ENCODE measurements at places on chromosomes 12 and 14.

GRCh38 chr14:106657460-106657859 lies 1131.1 kb downstream of the TMEM121 start:
- peak; percentile 63 for DNase-seq

GRCh38 chr14:33986804-33987203 lies 35.9 kb upstream of the EGLN3 start:
- no peak for DNase-seq

- no peak for DNase-seq
Observed at GRCh38 chr12:124581307-124582107, 14.1 kb upstream of the NCOR2 start.

DNA sequence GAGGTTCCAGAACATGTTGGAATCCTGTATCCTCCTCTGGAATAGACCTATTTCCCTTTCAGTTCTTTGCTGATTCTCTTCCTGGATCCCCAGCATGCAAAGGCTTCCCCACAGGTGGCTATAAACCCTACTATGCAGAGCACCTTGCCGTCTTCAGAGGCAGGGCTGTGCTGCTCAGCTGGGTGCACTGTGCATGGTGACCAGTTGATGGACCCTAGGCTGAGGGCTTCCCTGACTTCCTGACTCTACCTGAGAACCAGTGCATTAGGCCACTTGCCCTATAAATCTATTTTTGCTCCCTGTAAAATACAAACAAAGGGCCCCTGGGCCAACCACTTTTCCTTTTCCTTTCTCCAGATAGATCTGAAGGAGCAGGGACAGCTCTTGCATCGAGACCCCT lies 14.1 kb downstream of the ZNF219 start:
- no peak for DNase-seq

GRCh38 chr12:98418357-98419075 lies 96.9 kb upstream of the TMPO start:
- DNase-seq: no peak

DNA sequence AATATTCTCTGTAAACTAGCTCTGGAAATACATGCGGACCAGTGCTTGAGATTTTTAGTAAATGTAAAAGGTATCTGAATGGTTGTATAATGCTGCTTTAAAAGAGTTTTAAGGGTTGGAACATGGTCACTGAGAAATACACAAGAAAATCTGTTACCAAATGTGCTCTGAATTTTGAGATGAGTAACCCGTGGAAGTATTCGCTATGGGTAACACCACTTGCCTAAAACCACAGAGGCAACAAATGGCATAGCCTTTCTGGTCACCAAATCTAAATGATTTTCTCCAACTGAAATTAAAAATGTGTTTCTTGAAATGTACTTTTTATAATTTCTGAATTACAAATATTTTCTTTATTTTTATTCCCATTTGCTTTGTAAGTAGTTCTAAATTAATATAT lies 745.7 kb downstream of the DIO2 start:
- DNase-seq: no peak

GRCh38 chr12:99343960-99344359 lies 303.6 kb upstream of the GARIN6 start:
- DNase-seq: no peak

DNA sequence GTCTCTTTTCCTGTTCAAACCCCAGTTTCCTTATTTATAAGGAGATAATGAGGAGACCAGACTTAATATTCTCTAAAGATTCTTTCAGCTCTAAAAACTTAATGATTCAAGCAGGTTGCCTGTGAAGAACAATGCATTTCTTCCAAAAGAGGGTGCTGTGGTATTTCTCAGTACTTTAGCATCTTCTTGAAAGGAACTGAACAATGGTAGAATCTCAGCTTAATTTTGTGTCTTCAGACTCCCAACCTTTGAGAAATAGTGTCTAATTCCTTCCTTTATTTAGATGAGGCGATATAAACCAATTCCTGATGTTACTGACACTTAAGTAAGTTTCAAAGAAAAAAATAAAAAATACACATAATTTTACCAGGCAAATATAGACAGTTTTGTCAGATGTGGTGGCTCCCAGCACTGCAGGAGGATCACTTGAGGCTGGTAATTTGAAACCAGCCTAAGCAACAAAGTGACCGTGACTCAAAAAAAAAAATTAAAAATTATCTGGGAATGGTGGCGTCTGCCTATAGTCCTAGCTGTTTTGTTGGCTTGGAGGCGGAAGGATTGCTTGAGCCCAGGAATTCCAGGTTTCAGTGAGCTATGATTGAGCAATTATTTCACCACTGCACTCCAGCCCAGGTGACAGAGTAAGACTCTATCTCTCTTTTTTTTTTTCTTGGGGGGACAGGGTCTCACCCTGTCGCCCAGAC lies 76.9 kb upstream of the PSMA6 start:
- DNase-seq: peak; percentile 51

DNA sequence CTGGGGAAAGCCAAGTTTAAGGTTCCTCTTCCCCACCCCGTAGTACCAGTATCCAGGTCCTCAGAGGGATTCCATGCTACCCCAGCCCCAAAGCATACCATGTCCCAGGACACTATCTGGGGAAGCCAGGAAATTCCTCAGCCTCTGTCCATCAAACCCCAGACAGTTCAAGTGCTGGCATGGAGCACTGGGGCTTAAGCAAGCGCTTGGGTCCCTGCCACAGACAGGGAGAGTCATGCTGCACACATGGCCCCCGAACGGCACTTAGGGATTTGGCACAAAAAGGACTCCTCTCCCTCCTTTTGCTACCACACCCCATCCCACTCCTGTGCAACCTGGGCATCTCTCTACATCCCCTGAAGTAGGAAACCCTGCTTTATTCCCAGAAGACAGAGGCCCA lies 21.8 kb downstream of the ADCY6 start:
- DNase-seq: no peak

- DNase-seq: no peak
Observed at GRCh38 chr14:61322011-61322798, 826 bp downstream of the PRKCH start.

DNA sequence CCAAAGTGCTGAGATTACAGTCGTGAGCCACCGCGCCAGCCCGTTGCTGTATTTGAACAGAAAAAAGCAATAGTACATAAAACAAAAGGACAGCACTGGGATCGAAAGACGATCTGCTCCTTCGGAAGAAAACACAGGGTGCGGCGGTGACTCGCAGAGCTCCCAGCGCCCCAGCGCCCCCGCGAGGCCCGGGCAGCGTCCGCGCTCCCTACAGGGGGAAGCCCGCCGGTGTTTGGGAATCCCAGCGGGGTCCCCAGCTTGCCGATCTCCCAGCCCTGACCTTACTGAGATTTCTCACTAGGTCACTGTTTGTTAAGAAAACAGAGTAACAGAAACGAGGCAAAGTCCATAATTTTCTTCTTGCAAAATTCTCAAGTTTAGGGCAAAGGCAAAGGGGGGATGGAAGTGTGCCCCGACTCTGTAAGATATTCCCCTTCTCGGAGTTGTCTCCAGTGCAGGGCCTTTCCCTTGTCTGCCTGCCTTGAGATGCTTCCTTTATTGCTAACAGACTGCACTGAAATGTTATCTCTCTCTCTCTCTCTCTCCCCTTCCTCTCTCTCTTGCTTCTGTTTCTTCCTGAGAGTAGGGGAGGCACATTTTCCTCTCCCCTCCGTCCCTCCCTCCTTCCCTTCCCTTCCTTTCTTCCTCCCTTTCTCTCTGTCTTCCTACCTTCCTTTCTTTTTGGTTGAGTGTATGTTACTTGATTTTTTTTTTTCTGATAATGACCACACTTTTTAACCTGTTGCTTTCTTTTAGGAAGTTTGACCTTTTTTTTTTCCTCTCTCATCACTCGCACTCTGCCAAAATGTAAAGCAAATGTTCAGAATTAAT lies 91.9 kb downstream of the TMEM30B start:
- no peak for DNase-seq

DNA sequence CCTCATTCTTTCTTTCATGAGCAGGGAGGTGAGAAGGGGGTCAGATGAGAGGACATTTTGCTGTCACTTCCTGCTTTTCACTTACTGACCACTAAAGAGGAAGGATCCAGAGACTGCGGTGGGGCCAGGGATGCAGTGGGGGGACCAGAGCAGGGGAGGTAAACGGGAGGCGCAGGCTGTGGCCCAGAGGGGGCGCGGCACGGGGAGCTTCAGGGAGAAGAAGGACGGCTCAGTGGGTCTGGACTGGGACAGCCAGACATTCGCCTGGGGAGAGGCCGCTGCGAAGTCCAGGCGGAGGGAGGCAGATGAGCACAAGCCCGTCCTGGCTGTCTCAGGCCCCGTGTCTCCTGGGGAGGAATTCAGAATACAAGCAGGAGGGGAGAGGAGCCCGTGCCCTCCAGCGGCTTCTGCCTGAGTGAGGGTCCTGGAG lies 41.2 kb downstream of the SLC6A12 start:
- no peak for DNase-seq

DNA sequence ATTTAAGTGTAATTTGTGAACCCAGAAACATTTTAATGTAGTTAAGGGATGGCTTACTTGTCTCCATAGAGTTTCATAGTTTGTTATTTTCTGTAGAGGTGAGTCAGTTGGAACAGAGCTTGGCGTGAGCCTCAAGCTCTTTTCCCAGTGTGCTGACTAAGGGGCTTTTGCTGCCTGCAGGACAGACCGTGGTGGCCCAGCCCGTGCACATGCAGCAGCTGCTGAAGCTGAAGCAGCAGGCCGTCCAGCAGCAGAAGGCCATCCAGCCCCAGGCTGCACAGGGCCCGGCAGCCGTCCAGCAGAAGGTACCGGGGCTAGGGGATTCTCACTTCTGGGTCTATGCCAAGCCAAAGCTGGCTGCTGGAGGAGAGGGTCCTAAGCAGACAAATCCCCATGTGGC lies 76.9 kb downstream of the DDX51 start:
- no peak for DNase-seq

DNA sequence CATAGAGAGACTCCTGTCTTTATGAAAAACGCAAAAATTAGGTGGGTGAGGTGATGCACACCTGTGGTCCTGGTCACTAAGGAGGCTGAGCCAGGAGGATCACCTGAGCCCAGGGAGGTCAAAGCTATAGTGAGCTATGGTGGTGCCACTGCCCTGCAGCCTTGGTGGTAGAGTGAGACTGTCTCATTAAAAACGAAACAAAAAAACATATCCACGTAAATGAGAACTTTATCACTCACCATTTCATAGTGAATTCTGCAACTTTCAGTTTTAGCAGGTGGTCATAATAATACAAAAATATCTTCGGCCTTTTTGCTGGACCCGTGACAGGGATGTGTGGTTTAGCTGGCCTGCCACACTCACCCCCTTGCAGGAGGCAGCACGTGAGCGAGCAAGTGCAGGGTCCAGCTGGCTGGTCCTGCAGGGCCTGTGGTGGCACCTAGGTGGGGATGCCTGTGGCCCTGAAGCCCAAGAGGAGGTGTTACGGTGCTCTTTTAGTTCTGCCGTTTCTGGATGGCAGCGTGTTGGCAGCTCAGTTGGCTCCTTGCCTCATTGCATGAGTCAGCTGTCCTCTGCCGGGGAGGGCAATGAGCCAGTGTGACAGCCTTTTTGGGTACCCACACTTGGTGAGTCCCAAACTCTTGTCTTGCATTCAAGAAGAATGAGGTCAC lies 1330.7 kb upstream of the TMEM132C start:
- DNase-seq: no peak

- DNase-seq: no peak
Observed at GRCh38 chr14:100215330-100215885, 23.5 kb upstream of the YY1 start.

DNA sequence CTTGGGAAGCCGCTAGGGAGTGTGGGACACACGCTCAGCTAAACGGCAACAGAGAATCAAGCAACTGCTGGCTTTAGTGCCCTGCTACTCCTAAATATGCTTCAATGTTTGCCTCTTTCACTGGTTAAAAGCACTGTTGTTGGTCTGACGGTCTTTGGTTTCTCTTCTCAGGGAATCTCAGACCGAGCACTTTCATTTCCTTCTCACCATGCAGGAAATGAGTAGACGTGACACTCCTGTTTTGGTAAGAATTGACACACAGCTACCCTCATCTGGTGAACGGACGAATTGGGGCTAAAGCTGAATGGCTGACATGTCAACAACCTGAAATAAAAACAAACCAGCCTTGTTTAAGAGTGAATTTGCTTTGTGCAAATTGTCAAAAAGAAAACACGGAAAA lies 57.5 kb upstream of the PIWIL1 start:
- DNase-seq: no peak

GRCh38 chr14:100894416-100894815 lies 9.1 kb downstream of the RTL1 start:
- no peak for DNase-seq

DNA sequence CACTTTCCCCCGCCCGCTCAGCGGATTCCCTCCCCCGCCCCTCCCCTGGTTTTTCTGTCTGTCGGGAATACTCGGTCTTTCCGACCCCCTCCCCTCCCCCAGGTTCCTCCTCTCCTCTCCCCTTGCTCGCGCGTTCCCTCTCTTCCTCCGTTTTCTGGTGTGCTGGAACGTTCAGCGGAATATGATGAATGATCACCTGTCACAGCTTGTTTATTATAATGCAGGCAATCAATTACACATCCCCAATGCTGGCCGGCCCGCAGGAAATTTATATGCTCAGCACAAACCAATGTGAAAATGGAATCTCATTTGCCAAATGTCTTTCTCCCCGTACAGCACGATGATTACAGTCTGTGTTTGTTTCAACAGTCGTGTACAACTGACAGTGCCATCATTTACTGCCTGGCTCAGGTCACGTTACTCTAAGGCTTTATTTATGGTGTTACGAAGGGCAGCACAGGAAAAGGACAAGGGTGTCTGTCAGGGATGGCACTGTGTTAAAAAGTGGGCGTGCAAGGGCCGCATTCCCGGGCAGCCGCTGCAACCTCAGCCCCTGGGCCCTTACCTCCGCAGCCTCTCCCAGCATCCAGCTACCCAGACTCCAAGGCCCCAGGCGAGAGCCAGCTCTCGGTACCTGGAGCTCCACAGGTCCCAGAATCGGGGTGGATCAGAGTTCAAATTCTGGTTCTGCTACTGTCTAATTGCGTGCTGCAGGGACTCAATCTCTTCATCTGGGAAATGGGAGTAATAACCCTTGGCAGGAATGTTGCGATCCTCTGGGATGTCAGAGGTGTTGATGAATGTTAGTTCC lies 24.7 kb upstream of the MAP1LC3B2 start:
- no peak for DNase-seq

- no peak for DNase-seq
Observed at GRCh38 chr14:66603945-66604344, 96.0 kb downstream of the GPHN start.

DNA sequence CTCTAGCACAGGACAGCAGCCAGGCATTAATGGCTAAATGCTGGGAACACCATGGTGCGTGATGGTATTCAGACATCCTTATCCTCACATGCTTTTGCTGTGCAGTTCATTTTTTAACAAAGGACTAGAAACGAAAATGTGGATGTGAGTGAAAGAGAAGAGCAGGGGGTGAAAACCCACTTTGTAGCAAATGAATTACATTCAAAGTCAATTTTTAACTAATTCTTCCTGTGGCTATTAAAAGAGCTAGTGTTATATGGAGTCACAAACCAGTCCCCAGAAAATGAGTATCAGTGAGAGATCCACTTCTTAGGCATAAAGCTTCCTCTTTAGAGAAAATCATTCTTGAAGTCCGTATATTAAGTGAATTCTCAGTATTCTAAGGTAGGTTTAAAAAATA lies 592.0 kb upstream of the LMO3 start:
- DNase-seq: no peak

- no peak for DNase-seq
Observed at GRCh38 chr12:4133029-4133428, 140.5 kb upstream of the CCND2 start.

Measured in CD4-positive, alpha-beta T cell treated with Interleukin-2 at 100 ng/mL for 4 hours (primary cell).